A172 (cell line): ENCODE measurements at places on chromosomes 3 and 15. TPM values are rescaled to one million over a fixed set of nuclear protein-coding genes. Genes with fewer than 3 reads are reported as not detected.

- DNase-seq, result no peak
Observed at GRCh38 chr3:14913071-14913925, 34.1 kb upstream of the NR2C2 start.

DNA sequence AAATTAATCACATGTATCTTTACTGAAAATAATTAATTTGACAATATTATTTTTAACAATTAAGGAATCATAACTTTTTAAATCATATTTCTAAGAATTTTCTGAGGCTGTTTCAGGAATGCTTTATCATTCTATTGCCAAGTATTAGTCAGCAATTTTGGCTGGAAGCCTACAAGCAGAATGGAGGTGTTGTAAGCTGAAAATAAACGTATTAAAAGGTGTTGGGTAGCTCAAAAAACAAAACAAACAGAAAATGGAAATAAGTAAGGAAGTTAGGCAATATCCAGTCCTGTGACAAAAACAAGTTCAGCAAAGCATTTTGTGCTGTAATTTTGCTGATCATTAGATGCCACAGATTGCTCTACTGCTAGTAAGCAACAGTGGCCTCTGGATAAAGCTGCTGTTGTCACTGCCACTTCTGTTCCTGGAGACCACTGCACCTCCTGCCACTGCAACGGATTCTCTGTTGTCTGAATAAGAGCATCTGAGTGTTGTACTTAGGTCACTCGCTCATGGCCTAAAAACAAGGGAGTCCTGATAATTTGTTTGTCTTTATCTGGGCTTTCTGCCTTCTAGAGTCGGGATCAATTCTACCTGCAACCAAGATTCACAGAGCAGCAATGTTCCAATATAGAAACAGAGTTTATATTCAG is 63.5 kb upstream of the SLITRK3 start:
- peak; percentile 33 for DNase-seq

DNA sequence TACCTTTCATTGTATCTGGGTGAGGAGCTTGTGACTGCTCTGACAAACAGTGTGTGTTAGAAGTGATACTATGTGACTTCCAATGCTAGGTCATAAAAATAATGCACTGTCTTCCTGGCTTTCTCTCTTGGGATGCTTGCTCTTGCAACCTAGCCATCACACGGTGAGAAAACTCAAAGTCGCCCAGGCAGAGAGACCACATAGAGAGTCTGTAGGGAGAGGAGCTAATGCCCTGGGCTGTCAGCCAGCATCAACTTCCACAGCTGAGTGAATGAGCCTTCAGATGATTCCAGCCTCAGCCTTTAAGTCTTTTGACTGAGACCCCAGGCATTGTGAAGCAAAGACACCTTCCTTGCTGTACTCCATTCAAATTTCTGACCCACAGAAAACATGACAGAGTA is 220.6 kb upstream of the SGO1 start:
- no peak for DNase-seq

DNA sequence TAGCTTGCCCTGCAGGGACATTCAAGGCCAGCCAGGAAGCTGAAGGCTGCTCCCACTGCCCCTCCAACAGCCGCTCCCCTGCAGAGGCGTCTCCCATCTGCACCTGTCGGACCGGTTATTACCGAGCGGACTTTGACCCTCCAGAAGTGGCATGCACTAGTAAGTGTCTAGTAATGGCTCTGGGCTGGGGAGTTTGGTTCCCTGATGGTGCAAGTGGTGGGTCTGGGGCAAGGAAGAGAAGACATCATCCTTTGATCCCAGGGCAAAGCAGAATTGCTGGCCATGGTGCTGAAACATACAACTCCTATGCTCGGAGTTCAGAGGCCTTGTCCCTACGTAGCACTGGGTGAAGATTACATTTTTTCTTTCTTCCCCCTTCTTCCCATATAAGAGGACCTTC is 311.4 kb downstream of the EPHB1 start:
- DNase-seq, result no peak

DNA sequence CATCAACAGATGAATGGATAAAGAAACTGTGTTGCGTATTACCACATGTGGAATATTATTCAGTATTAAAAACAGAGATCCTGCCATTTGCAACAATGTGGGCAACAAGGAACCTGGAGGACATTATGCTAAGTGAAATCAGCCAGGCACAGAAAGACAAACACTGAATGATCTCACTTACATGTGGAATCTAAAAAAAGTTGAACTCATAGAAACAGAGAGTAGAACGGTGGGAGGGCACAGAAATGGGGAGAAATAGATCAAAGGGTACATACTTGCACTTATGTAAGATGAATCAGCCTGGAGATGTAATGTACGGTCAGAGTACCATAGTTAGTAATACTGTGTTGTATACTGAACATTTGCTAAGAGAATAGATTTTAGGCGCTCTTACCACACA is 29.8 kb upstream of the MUC13 start:
- DNase-seq, result no peak

GRCh38 chr3:8775181-8775580 is 5.8 kb upstream of the OXTR start:
- no peak for DNase-seq

- no peak for DNase-seq
Observed at GRCh38 chr3:81195478-81195877, 566.0 kb downstream of the GBE1 start.

DNA sequence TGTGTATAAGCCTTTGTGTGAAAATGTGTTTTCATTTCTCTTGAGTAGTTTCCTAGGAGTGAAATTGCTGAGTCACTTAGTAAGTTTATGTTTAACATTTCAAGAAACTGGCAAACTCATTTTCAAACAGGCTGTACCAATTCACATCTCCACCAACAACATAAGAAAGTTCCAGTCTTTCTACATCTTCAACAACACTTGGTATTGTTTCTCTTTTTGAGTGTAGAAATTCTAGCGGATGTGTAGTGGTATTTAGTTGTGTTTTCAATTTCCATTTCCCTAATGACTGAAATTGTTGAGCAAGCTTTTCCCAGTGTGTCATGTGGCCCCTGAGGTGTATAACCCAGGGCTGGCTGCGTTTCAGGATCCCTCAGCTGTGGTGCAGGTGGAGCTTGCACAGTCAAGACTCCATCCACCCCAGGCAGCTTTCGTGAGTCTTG is 258.5 kb downstream of the PDCD6IP start:
- peak; percentile 22 for DNase-seq

- DNase-seq, result no peak
Observed at GRCh38 chr15:58331560-58331912, 100.3 kb upstream of the LIPC start.

DNA sequence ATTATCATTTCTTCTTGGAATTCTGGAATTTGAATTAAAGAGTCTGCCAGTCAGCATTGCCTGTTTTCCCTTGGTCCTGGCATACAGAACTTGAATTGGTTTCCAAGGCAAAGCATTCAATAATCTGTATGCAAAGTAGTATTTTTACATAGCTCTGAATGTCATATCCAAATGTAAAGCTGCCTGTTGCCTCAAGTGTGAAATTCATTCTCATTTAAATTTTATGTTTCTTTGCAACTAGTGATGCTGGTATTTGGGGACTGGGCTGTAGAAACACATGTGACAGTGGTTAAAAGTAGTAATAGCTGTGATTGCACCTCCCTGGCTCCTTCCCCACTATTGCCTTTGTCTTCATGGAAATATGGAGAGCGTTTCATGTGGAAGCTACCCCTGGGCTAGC is 743.9 kb upstream of the GOLIM4 start:
- no peak for DNase-seq

- DNase-seq, result no peak
Observed at GRCh38 chr3:114406922-114407321, 113.1 kb downstream of the TIGIT start.

DNA sequence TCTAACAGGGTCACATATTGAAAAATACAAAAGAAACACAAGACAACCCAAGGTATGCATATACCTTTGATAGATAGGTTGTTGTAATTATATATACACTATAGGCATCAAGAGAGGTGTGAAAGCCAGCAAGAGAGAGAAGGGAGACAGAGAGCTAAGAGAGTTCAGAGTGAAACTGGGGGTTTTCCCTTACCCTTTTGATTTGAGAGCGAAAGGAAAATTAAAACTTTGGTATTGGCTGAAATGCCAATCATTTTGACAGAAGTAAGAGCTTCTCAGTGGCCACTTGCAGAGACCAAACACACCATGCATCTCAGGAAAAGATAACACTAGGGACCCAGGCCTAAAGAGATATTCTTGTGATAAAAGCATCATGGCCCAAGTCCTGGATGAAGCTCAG is 183.6 kb downstream of the SHOX2 start:
- DNase-seq, result no peak

DNA sequence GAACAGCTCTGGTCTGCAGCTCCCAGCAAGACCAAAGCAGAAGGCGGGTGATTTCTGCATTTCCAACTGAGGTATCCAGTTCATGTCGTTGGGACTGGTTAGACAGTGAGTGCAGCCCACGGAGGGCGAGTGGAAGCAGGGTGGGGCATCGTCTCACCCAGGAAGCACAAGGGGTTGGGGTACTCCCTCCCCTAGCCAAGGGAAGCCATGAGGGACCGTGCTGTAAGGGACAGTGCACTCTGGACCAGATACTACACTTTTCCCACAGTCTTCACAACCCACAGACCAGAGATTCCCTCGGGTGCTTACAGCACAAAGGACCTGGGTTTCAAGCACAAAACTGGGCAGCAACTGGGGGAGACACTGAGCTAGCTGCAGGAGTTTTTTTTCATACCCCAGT is 8.5 kb upstream of the SLC25A36 start:
- DNase-seq, result no peak

DNA sequence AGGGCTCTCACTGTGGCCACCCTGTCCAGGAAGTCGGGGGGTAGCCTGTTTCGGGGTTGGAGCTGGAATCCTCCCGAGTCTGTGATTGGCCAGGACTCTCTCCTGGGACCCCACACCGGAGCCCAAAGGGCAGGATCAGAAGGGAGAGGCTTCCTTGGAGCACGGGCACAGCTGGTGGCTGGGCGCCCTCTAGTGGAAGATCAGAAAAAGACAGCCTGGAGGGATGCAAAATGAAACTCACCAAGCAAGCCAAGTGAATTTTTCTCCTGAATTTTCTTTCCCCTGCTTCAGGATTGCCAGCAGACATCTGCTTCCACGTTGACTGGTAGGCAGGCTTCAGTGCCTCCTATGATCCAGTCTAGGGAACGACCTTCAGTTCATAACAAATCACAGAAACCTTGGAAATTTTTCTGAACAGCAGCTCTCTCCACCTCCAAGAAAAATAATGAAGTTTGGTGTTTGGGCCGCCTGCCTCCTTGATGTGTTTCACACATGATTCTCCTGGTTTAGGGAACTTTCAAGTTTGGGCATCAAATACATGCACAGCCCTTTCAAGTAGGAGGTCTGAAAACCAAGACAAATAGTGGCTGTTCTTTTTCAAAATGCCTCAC is 224.6 kb downstream of the VPS13C start:
- DNase-seq, result peak; percentile 35

DNA sequence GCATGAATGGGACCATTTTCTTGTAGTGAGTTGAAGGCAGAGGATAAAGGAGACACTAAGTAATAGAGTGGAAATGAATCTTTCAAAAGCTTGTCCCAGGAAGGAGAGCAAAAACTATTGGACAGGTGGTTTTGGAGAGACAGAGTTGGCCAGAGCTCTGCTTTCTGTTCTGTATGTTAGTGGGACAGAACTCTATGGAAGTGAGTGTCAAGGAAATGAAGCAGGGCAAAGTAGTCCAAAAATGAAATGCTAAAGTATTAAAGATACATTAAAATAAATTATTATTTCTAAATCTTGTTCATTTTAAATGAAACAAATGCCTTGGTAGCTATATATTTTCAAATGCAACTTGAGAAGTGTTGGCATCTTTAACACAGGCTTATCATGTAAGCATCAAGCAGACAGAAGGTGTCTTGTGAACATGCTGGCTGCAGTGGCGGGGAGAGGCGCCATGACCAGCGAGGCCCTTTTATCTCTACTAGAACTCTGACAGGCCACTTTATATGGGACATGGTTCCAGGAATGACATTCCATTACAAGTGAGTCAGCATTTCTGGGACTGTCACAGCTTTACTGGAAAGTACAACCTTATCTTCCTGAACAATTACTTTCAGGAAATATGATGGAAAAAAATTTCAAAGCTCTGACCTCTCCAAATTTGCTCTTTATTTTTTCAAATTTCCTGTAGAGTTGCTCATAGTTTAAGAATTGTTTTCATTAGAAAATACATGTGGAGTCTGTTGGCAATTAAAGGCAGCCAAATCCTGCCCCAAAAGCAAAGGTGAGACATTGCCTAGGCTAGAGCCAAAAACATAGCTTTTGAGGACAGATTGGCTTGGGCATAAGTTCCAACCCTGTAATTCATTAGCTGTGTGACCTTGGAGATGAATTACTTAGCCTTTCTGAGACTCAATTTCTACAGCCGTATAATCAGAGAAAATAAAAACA is 106.5 kb downstream of the ECT2 start:
- peak; percentile 77 for DNase-seq

DNA sequence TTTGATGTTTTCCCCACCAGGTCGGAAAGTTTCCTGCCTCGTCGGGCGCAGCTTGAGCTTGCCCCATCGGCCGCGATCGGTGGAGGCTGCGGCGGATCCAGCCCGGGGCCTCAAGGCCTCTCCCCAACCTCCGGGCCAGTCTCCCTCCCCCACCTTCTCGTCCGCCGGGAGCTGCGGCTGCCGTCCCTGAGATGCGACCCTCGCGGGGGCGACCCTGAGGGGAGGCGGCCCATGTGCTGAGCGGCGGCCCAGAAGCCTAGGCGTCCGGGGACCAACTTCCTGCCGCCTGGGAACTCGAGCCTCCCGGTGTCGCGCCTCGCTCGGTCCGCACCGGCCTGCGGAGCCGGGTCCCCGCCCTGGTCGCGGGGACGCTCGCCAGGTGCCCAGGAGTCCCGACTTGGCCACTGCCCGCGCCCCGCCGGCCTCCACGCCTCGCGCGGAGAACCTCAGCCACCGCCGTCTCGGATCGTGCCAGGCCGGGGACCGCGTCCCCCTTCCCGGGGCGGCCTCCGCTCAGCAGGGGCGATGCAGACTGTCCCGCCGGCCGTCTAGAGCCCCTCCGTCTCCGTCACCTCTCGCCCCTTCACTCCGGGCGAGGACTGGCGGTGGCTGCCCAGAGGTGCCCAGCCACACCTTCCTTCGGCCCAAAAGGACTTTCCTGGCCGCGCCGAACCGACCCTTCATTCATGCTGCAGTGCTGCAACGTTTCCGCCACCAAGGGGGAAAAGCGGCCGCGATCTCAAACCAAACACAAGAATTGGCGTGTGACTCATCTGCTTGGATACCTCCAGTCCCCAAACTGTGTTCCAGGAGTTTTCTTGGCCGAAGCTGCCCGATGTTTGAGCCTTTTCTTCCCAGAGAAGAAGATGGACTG is 656 bp downstream of the SLMAP start:
- peak; percentile 46 for DNase-seq

Gene SLC30A4
- total RNA-seq, result 4.7 and 5.5 TPM in 2 replicates

Gene CCDC13
- 0.02 TPM in 1 of 2 replicates, not detected in the other for total RNA-seq

Gene SCN11A
- total RNA-seq, result not detected in 2 replicates

Gene GATM
- total RNA-seq, result 0.67 and 1.9 TPM in 2 replicates

Gene GOLGA6L26
- total RNA-seq, result not detected in 2 replicates

Gene PYDC2
- total RNA-seq, result not detected in 2 replicates

Gene PLSCR4
- 10.5 and 13.7 TPM in 2 replicates for total RNA-seq

Gene TMEM108
- total RNA-seq, result not detected in 2 replicates

Gene SH2D7
- total RNA-seq, result not detected in 2 replicates

Gene DUOXA1
- total RNA-seq, result not detected in 2 replicates

Gene TEX264
- total RNA-seq, result 65.4 and 75.5 TPM in 2 replicates

Gene NR2E3
- total RNA-seq, result not detected in 2 replicates

Gene PLAAT1
- total RNA-seq, result 7.5 and 29.3 TPM in 2 replicates
